Hepatic stellate cell (primary cell): ENCODE measurements at places on chromosomes 7 and 10.

DNA sequence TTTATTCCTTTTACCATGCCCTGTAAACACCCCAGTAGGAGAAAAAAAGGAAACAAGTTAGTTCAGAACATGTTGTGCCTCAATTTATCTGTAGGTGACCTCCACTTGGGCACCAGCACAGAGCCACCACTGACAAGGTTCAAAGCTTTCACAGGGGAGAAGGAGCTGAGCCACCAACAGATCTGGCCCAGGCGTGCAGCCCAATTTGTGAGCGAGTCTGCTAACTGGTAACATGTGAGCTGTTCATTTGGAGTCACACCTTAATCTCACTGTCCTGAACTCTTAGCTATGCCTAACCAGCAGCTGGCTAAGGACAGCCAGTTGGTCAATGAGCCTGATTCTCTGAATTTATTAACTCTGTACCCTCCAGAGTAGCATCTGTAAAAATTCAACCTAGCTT lies 78.4 kb upstream of the CAMK2B start:
- no peak for DNase-seq

DNA sequence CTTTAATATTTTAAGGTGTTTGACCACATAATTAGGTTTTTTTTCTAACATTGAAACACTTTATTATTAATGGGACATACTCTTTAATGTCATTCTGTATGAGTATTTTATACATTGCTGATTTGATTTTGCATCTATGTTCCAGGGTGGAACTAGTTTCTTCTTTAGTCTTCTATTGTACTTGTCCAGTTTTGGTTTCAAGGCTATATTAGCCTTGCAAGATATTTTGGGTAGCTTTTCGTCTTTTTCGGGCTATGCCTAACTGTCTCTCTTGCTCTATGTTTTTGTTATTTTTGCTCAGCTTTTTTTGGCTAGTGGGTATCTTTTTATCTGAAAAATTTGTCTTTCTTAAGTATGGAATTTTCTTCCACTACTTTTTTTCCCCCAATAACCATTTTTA lies 38.7 kb upstream of the MKX start:
- no peak for DNase-seq

- DNase-seq: peak; percentile 12
These were observed 169.2 kb downstream of the NOC3L start for GRCh38 chr10:94193466-94193924.

DNA sequence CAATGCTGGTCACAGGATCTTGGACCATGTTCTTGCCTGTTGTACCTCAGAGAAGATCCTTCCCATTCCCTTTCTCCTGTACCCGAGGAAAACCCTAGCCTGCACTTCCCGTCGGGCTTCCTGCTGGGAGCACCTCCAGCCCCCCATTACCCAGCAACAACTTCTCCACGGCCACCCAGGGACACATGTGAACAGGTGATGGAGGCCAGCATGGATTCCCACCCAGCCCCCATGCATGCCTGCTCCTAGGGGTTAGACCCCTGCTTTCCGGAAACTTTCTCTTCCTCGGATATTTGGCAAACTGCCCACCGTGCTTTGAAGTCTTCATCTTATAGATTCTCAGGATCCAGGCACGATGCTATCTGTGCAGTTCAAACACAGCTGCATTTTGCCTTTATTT lies 67.3 kb downstream of the CALML3 start:
- no peak for DNase-seq

GRCh38 chr10:24849051-24849450 lies 103.4 kb downstream of the PRTFDC1 start:
- no peak for DNase-seq

DNA sequence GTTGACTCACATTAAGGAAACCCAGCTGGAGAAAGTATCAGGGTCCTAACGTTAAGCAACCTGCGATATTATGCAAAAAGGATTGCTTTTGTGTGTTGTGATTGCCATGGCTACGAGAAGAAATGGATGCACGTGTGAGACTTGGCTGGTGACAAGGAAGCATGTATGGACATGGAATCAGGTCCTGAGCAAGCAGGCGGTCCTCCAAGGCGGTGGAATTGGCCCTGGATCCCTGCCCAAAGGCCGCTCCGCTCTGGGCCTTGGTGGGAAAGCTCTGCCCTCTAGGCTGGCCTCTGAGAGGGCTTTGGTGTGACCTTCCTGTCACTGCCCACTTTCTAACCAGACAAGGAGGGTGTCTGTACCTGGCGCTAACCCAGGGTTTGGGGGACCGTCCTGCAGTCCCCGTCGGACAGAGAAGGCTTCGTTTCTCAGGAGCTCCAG lies 192.1 kb downstream of the EBF3 start:
- DNase-seq: no peak

DNA sequence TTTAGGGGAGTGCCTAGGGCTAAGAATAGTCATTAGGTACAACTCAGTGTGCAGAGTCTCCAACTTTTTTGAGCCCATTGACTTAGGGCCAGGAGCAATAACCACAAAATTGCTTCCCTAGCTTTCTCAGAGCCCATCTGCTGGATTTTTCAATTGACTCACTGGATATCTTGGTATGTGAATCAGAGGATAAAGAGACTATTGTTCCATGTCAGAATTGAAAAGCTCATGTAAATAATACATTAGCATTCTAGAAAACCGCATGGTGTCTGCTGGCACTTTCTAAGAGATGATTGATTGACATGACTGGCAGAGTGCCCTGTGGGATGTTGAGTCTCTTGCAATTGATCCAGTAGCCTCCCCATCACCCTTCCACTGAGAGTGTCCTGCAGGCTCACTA lies 246.2 kb downstream of the CCDC7 start:
- peak; percentile 10 for DNase-seq

GRCh38 chr10:57249615-57250281 lies 888.7 kb upstream of the ZWINT start:
- no peak for DNase-seq

- DNase-seq: peak; percentile 38
These were observed 181.5 kb downstream of the EXOC4 start for GRCh38 chr7:133434246-133434865.

GRCh38 chr7:150663802-150664494 lies 21.6 kb upstream of the GIMAP2 start:
- no peak for DNase-seq

DNA sequence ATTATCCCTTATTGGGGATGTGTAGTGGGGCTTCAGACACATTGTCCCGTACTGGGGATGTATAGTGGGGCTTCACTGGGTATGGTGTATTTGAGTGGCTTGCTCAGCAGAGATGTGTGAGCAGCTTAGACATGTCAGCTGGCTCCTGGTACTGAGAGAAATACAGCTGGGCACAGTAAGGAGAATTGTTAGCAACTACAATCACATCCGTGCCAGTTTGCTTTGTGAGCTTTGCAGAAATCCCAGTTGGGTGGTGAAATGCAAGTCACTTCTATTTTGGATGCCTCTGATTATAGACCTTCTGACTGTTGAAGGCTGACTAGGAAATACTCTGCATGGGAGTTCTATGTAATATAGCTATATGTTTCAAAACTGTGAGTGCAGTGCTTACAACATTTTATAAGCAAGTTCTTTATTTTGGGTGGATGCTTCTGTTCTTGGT lies 10.8 kb downstream of the CCNY start:
- DNase-seq: no peak

GRCh38 chr10:24383681-24384106 lies 174.8 kb downstream of the KIAA1217 start:
- DNase-seq: peak; percentile 73

GRCh38 chr7:138247568-138248333 lies 171.5 kb downstream of the AKR1D1 start:
- no peak for DNase-seq

DNA sequence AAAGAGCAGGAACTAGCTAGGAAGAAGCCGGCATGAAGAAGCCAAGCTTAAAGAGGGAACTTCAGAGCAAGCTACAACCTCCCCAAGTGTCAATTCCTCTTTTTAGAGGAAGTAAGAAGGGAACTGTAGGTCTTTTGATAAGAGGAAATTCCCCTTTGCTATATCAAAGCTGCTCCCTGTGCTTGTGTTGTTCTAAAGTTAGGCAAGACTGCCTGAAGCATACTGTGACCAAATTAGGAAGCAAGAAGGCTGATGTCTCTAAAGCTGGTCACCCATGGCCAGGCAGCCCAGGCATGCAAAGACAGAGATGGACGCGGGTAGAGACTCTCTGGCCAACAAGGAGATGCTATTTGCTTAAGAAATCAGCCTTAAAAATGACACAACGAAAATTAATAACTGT lies 87.9 kb downstream of the RNF216 start:
- DNase-seq: no peak

- DNase-seq: no peak
These were observed 847 bp downstream of the GARS1 start for GRCh38 chr7:30595436-30596013.

- DNase-seq: no peak
These were observed 188.5 kb upstream of the BMPER start for GRCh38 chr7:33716581-33717477.

- no peak for DNase-seq
These were observed 451.9 kb downstream of the KCNMA1 start for GRCh38 chr10:77185696-77186095.

DNA sequence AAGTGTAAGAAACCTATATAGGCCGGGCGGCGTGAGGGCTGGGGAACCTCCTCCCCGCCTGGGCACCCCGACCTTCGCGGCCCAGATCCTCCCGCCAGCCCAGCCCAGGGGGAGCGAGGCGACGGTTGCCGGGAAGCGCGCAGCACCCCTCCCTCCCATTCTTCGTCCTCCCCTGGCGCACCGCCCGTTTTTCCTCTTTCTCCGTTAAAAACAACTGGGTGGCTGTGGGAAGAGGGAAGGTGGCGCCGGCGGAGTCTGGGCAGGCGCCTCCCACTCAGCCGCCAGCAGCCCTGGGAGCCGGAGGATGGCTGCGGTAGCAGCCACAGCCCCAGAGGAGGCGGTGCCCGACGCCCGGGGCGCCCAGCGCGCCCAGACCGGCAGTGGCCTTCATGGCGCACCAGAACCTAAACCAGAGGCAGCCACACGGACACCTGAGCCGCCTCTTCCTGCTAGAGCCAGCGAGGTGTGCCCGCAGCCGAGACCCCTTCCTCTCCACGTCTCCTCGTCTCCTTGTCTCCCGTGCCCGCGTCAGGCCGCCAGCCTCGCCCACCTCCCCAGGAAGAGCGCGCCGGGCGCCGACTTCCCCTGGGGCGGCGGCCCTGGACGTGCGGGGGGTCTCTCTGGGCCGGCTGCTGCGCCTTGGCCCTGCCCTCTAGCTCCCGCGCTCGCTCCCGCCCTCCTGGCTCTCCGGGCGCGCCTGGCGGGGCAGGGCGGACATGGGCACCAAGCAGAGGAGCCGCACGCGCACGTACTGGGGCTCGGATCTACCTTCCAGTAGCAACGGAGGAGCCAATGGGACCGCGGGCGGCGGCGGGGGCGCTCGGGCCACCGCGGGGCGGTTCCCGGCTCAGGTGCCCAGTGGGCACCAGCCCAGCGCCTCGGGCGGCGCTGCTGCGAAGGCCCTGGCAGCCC lies 32.8 kb upstream of the SFTPD start:
- peak; percentile 56 for DNase-seq

GRCh38 chr7:155027879-155028278 lies 25.0 kb upstream of the PAXIP1 start:
- DNase-seq: no peak

DNA sequence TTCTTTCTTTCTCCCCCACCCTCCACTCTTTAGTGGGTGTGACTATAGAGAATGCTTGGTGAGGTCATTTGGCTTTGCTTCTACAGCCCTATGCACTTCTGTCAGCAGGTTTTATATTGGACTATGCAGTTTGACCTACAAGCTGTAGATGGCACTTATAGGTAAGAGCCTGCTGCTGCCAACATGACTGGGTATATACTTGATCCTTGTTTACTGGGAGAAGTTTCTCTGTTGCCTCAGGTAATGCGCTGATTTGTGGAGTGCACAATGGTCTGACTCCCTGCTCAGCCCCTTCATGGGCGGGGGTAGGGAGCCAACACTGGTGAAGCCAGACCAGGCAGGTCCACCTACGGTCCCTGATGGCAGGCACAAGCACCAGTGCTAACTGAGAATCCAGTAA lies 33.7 kb upstream of the C7orf33 start:
- no peak for DNase-seq

DNA sequence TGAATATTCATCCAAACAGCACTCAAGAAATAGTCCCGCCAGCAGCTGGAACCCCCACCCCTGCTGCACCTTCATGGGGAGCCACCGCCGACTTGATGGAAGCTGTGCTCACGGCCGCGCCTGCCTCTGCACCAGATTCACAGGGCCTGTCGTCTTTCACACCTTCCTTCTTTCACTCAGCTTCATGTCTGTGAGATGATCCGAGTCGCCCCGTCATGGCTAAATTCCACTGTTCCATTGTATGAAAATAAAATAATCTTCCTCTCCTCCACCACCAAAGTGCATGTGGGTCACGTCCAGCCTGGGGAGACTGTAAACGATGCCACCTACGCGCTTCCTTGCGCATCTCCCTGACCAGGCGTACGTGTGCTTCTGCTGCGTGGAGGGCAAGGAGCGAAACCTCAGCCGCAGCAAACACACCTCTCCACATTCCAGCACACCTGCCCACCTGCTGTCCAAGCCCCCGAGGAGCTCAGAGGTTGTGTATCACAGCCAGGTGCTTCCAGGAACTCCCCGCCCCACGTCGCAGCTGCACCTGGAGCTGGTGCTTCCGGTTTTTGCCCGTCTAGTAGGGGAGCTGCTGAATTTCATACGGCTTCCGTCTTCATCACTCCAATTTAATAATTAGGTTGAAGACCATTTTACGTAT lies 137.0 kb downstream of the PTPRN2 start:
- no peak for DNase-seq

- DNase-seq: no peak
These were observed 215.5 kb upstream of the PRKCQ start for GRCh38 chr10:6795541-6795940.

DNA sequence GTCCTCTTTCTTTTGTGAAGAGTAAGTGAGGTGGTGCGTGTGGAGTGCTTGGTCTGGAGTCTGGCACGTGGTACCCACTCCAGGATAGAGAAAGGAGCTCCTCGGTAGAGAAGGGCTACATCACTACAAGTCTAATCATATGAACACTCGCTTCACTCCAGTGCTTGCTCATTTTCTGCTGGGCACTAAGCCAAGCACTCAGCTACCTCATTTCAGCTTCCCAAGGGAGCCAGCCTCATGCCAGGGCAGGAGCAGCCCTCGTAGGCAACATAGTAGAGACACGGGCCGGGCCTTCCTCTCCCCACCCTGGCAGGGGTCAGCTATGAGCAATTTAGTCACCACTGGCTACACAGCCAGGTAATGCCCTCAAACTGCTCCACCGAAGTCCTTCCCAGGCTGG lies 11.4 kb upstream of the HSPA12A start:
- DNase-seq: no peak

DNA sequence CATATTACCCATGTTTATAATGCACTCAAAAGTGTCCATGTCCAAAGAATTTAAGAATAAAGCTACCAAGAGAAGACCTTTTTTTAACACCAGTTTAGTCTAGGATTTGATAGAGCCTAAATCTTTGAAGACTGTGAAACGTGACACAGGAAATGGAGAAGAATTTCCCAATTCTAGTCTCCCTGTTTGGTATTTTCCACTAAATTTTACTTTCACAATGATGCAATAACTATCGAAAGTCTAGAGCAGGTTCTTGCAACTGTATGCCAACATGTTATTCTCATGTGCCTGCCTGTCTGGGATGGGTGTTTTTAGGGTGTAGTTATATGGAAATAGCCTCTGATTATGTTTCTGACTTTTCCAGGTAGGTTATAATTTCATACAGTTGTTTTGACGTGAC lies 6.9 kb upstream of the MXI1 start:
- DNase-seq: no peak
